Muscle of leg (tissue), 16 donors: ENCODE measurements at places on chromosomes 11 and 22.
A peak's percentile ranks its signal among the peaks of the same experiment; 100 is the strongest.

GRCh38 chr11:23755769-23756168 lies 741.1 kb upstream of the LUZP2 start:
- DNase-seq: no peak

DNA sequence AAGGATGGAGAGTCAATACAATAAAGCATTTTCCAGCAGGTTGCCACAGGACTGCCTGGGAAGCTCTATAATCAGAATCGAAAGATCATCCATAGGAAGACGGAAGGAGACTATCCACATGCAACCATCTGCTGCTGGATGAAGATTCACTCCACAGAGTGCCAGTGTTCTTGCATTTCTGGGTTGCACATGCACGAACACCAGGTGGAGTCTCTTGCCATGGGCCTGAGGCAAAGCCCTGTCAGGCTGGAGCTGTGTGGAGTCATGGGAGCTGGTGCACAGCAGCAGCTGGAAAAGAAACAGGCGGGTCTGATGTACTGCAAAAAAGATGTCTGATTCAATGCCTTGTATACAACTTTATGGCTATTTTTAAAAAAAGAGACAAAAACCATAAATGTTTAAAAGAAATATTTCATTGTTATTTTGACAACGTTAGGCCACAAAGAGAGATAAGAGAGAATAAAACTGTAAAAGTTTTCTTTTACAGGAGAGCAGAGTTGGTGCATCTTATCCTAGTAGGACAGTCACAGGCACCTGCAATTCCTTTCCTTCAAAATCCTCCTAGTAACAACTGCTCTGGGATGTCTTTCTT lies 12.9 kb upstream of the FAT3 start:
- peak; percentile 44 for DNase-seq

DNA sequence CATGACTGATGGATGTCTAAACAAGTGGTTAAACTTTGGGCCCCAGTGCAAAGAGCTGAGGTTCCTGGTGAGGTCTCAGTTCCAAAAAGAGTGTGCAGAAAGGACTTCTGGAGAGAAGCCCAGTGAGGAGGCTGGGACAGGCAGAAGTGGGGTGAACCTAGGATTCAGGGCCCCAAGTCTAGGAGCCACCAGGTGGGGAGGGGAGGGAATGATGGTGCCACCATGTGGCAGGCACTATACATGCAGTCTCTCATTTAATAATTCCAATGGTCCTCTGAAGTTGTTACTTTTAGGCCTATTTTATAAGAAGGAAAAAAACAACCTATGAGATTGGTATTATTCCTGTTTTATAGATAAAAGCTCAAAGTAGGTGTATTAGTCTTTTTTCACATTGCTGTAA lies 102.0 kb downstream of the INSC start:
- DNase-seq: no peak

DNA sequence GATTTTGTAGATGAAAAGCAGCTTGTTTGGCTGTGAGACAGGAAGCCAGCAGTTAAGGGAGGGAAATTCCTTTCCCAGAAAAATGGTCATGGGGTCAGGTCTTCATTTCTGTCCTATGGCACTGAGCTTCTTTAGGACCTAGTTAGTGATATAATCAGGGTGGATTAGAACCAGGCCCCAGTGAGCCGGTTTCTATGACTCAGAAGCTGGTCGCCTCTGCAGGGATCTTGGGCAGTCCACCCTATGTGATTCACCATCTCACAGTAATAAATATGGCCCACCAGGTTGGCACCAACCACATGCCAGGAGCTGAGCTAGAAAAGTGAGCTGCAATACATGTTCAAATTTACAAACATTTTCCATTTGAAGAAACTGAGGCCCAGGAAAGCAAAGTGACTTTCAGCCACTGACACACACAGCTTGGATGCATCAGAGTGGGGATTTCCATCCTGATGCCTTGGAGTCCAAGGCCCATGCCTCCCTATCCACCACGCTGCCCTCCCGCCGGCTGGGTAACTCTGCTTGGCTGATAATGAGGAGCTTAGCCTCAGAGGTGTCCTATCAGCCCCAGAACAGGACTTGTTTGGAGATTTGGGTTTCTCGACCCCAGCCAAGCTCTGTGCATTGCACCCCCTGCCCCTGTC lies 42.0 kb downstream of the CD82 start:
- DNase-seq: no peak

GRCh38 chr22:20653795-20654342 lies 120.0 kb upstream of the SERPIND1 start:
- no peak for DNase-seq

DNA sequence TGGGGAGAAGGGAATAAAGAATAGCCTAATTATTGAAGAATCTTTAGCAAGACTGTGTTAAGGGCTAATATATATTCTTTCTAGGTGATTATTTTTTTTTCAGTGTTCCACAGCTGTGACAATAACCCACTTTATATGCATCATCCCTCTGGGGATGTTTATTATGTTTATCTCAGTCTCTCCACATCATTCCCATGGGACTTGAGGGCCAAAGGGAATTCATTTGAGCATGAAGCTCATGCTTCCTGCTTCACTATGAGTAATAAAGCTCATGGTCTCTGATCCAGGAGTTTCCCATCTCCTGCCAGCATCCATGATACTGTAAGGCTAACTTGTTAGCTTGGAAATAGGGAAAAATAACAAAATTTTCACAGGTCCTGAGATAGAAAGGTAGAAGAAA lies 1888.4 kb downstream of the LRRC4C start:
- DNase-seq: no peak

DNA sequence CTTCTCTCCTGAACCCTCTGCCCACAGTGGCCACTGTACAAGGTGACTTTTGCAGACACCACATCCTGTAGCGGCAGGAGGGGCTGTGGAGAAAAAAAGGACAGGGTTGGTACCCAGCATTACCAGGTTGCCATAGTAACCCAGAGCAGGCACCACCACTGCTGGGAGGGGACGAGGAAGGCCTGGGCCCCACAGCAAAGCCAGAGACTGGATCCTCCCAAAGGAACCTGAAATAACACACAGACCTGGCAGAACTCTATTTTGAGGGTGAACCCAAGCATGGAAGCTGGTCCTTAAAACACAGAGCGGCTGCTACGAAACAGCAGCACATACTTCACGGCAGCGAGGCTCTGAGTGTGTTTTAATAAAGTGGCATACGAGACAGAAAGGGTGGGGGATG lies 380.6 kb downstream of the CTTN start:
- no peak for DNase-seq

DNA sequence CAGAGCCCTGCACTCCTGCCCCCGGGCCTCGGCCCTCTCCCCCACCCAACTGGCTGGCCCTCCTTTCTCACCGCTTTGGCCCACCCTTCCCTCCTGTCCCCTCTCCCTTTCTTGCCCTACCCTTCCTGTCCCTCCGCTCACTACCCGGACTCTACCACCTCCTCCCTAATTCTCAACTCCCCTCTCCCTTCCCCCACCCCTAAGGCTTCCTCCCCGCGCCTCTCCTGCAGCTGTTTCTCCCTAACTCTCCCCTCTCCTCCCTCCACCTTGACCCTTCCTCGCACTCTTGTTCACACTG lies 421 bp downstream of the SLC15A3 start:
- peak; percentile 27 for DNase-seq

DNA sequence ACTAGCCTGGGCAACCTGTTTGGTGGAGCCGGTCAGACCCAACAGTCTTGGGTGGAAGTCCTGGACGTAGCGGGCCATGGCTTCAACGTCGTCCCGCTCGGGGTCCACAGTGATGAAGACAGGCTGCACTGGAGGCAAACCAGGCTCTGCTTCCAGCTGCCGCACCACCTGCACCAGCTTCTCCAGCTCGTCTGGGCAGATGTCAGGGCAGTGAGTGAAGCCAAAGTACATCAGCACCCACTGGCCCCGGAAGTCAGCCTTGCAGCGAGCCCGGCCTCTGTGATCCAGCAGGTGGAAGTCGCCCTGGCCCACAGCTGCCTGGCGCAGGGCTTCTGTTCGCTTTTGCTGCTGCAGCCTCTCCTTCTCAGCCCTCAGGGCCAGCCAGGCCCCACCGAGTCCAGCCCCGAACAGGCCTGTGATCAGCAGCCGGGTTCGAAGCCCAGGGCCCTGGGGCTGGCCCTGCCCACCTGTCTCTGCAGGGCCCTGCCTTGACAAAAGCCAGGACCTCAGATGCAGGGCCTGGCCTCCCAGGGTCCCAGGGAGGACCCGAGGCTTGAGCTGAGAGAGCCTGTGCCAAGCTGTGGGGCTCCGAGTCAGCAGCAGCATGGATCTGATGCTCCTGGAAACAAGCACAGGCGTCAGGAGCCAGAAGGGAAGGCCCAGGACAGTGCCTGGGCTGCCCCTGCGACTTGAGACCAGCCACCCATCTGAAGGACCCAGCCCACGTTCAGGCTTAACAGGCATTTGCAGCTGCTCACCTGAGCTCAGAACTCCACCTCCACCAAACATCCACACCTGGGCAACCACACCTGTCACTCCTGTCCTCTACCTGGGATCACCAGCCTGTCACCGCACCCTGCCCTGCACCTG lies 1.4 kb downstream of the SCO2 start:
- DNase-seq: no peak

GRCh38 chr22:31944700-31945442 lies 536 bp downstream of the YWHAH start:
- peak; percentile 72 for DNase-seq

- no peak for DNase-seq
Measured at GRCh38 chr22:49881856-49882255, 28.2 kb downstream of the ZBED4 start.

- DNase-seq: no peak
Measured at GRCh38 chr22:48778308-48779195, 1049.1 kb downstream of the BRD1 start.

- DNase-seq: peak; percentile 23
Measured at GRCh38 chr11:6693342-6694228, 10.4 kb upstream of the MRPL17 start.

GRCh38 chr11:75497788-75498409 lies 27.8 kb downstream of the GDPD5 start:
- DNase-seq: no peak

GRCh38 chr11:6440906-6441358 lies at the start of gene HPX:
HPX (minus strand) TSS chr11:6440987; CDS start chr11:6440963, 24 bp downstream.
- no peak for DNase-seq

GRCh38 chr11:129894278-129895125 lies 876 bp downstream of the NFRKB start:
- DNase-seq: no peak

DNA sequence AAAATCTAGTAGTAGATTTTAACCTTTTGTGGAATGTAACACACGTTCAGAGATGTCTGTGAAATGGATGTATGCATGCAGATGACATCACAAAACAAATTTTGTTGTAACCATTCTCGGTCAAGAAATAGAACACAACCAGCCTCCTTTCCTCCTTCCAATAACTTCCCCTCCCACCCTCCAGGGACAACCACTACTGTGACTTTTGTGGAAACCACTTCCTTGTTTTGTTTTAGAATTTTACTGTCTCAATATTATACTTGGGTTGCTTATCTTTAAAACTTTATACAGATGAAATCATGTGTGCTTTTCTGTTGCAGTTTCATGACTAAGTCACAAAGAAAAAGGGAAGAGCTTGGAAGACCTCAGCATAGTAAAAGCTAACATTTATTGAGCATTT lies 189.4 kb upstream of the NCAM1 start:
- no peak for DNase-seq

DNA sequence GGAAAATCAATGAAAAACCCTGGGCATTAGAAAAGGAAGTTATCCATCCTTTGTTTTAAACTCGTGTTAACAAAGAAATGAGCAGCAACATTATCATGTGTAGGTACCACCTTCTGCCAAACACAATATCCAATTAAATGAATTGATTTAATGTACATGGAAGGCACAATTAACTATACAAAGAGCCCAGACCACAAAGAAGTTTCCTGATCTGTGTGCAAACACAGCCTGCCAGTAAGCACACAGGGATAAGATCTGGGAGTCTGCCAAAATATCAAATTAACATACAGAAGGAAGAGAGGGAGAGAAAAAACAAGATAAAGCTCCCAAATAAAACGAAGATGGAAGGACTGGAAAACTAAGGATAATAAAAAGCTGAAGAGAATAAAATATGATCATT lies 54.1 kb upstream of the SLC25A1 start:
- no peak for DNase-seq

DNA sequence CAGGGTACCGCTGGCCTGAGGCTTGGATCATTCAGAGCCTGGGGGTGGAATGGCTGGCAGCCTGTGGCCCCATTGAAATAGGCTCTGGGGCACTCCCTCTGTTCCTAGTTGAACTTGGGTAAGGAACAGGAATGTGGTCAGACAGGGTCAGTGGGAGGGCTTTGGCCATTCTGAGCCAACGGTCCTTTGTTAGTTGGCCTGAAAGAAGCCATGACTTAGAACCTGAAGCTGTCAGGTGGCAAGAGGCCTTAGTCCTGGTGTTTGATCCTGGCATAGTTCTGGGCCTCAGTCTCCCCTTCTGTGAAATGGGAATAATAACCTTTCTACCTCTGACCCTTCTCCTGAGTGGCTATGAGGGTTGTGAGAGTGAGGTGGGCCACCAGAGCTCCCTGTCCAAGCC lies 8.3 kb downstream of the PGAP2 start:
- DNase-seq: no peak

- no peak for DNase-seq
Measured at GRCh38 chr11:78690352-78690987, 115.8 kb upstream of the NARS2 start.

GRCh38 chr11:45643598-45644260 lies 21.7 kb downstream of the CHST1 start:
- no peak for DNase-seq

DNA sequence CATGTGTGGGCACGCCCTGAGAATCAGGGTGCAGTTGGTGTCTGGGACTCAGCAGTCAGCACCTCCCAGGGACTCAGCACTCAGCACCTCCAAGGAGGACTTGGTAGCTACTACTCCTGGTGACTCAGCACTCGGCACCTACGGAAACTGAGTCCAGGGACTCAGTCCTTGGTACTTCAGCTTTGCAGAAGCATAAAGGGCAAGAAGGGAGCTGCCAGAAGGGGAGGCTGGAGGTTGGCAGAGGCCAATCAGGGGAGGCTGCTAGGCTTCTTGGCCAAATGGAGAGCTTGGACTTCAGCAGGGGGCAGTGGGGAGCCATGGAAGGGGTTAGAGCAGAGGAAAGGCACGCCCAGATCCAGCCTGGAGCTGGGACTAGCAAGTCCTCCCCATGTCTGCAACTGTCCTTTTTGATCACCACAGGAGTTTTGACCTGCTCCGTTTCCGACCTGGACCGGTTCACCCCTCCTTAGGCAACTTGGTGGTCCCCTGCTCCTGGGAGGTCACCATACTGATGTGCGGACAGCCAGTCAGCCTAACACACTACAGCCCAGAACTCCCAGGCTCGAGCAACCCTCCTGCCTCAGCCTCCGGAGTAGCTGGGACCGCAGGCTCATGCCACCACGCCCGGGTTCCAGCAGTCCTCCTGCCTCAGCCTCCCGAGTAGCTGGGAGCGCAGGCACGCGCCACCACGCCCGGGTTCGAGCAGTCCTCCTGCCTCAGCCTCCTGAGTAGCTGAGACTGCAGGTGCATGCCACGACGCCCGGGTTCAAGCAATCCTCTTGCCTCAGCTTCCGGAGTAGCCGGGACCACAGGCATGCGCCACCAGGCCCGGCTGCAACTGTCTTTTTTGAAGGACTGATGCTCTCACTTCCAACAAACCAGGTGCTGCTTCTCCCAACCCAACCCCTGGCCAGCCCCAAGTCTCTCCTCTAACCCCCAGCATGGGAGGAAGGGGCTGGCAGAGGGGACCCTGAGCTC lies 1.5 kb downstream of the ANO9 start:
- no peak for DNase-seq

- DNase-seq: no peak
Measured at GRCh38 chr11:23202611-23203010, 342.3 kb upstream of the CCDC179 start.
